CD4-positive, alpha-beta T cell treated with Interleukin-6 for 4 hours (primary cell): ENCODE measurements at places on chromosomes 3 and 15.

- no peak for DNase-seq
These were observed 464.3 kb upstream of the RGMA start for GRCh38 chr15:93553167-93553935.

DNA sequence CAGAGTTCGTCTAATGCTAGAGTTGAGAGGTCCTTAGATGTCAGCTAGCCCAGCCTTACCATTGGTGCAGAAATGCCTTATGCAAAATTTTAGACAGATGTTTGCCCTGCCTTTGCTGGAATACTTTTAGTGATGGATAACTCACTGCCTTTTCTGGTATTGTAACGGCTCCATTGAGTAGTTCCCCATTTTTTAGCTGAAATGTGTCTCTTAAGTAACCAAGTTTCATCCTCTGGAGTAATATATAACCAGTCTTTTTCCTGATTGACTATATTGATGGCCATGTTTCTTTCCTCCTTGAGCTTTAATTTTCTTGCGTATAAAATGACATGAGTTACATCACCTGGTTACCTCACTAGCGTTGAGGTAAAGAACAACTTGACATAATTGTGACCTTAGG is 45.0 kb downstream of the SNRK start:
- DNase-seq, result no peak

DNA sequence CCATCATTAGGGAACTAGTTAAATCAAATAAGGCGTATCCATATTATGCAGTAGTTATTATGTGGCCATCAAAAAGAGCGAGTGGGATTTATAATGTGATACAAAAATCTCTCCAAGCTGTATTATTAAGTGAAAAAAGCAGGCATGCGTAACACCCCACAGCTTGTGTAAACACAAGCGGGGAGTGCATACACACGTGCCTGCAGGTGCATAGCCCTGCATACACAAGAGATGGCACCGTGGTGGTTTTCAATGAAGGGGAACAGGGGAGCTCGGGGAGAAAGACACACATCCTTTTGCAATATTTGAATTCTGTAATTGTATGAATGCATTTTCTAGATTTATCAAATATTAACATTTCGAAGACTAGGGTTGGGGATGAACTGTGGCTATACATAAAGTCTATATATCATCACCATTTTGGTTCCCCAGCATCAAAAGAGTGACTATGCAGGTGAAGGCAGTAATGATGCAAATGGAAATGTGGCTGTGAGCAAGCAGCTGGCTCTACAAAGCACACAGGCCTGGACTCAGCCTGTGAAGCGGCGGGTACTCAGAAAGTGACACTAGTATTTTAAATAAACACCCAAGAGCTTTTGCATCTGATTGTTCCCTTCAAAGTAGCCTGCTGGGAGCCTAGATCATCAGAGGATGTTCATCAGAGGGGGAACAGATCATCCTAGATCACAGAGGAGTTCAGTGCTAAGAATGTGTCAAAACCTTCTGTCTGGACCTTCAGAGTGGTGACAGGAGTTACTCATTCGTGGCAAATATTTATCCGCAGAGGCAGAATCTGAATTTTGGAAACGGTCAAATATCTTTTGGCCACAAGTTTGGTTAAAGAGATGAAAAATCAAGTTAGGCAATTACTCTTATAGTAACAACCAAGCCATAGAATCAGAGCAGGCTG is 9.4 kb upstream of the KIF7 start:
- no peak for DNase-seq

GRCh38 chr3:171251835-171252234 is 208.4 kb downstream of the TNIK start:
- DNase-seq, result peak; percentile 46

GRCh38 chr15:85100186-85100937 is 118.7 kb downstream of the PDE8A start:
- no peak for DNase-seq
